ENCODE measurements at places on chromosomes 6 and 20.

GRCh38 chr6:15512126-15512525, 150.7 kb downstream of the DTNBP1 start:
- no peak for DNase-seq

- DNase-seq, result no peak
Observed at GRCh38 chr6:28530777-28531176, 5.1 kb downstream of the GPX5 start.

GRCh38 chr6:110398778-110399177, 16.6 kb downstream of the DDO start:
- no peak for DNase-seq

GRCh38 chr6:169029861-169030260, 223.8 kb downstream of the THBS2 start:
- no peak for DNase-seq

DNA sequence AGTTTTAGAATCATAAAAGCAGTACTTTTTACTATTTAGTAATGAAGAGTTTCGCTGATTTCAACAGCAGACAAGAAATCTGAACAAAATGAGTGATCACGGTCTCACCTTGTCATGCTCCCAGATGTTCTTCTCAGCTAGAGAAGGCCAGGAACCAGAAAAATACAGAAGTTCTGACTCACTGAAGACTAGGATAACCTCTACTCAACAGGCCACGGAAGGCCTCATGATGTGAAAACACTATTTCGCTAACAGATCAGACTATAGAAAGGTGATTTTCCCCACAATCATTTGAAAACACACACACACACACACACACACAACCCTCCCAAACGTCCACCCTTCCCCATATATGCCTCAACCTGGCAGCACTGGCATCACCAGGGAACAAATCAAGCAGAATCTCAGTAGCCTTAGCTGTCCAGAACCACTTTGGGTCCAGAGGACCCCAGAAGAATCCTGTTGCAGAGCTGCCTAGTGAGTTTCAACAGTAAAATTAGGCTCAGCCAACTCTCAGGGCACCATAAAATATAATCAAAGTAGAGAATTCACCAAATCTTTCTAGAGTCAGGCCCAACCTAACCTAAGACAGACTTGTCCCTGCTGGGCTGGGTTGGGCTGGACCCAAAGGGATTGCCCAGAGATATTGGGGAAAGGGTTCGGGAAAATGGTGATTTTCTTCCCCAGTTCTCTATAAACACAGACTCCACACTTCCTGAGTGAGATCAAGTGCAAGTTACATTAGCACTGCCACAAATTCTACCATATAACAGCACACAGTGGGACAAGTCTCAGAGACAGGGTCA, 7.9 kb downstream of the EXOC2 start:
- no peak for DNase-seq

GRCh38 chr6:119343167-119343566, 6.4 kb downstream of the MAN1A1 start:
- no peak for DNase-seq

DNA sequence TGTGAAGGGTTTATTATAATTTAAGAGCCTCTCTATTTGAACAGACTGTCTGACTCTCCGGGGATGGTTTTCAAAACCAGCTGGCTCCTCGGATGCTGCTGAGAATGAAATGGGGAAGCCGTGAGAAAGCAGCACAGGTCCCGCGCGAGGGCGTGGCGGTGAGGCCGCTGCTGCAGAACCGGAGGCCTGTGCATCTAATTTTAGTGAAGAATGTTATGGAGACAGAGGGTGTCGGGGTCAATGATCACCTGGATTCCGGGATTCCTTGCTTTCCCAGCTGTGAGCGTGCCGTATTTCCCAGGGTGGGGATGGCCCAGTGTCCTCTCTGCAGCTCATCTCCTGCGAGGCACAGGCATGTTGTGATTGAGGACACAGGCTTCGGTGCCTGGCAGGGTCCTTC, 348.0 kb downstream of the CDH4 start:
- DNase-seq, result no peak

GRCh38 chr6:161445021-161445799, 171.3 kb upstream of the AGPAT4 start:
- no peak for DNase-seq

DNA sequence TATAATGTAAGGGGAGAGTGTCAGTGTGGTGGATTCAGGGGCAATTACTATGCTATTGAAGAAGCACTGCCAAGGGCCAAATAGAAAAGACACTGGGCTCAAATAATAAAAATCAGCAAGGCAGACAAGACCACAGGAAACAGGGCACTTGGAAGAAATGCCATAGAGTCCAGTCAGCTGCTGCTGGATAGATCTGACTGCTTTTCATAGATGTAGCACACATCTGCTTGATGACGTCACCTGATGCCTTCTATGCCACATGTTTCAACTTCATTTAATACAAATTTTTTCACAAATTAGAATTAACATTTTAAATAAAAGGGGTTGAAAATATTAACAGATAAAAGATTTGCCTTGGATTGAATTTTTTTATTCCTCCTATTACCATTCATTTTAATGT, 23.9 kb upstream of the AHI1 start:
- no peak for DNase-seq

DNA sequence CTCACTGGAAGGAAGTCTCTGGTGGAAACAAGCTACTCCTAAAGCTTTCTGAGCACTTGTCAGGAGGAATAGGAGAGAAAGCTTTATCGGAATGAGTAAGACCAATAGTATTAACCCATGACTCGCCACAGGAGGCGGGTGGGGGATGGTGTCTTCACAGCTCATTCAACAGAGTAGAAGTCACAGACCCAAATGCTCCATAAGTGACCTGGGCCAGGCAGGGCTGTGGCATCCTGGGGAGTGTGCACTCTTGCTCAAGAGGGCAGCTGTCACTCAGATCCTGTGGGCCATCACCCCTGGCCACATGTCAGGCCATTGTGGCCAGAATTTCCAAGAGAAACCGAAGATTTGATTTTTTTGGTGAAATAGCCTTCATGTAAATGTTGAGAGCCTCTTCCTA, 116.0 kb downstream of the SYCP2 start:
- DNase-seq, result no peak

DNA sequence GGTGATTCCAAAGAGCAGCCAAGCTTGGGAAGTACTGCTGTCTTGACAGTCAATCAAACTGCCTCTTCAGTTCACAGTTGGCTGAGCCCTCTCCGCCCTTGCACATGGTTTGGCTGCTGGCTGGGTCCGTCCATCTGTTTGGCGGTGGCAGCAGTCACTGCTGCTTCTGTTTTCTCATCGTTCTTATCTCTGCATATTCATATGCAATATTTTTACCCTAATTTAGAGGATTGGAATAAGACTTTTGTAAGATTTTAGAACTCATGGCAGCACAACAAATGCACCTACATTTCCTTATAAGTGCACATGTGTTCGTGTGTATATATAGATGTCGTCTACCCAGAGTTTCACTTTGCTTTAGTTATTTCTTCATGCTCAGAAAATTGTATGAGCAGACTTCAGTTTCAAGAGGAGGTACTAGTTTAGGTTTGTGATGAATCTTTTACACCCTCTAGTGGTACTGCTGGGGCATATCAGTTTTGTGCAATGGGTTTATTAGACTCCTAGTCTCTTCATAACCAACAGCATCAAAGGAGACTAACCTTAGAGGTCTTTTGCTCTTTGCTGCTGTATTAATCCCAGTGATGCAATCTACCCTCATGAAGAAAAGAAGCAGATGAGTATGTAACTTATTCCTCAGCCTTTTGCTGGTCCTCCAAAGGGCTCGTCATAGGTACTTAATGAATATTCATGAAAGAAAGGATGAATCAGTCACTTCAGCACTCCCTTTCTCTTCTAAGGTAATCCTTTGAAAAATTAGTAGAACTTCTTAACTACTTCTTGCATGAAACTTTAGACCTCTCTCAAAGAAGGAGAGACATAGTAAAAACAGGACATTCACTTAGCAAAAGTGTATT, 44.3 kb downstream of the KHDC1L start:
- peak; percentile 64 for DNase-seq

GRCh38 chr6:26541579-26541978, 3.4 kb downstream of the HMGN4 start:
- no peak for DNase-seq

DNA sequence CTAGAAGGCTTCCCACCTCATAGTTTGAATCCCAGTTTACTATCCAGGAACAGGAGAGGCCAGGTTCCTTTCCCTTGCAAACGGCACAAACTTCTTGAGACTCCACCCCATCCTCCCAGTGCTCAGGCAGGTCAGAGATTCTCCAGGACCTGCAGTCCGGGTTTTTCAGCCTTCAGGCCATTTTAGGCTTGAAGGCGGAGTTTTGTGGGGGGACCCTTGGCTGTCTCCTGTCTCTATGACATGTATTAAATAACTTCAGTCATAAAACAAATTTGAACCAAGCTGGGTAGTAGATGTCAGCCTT, 230.1 kb downstream of the NFATC2 start:
- no peak for DNase-seq

DNA sequence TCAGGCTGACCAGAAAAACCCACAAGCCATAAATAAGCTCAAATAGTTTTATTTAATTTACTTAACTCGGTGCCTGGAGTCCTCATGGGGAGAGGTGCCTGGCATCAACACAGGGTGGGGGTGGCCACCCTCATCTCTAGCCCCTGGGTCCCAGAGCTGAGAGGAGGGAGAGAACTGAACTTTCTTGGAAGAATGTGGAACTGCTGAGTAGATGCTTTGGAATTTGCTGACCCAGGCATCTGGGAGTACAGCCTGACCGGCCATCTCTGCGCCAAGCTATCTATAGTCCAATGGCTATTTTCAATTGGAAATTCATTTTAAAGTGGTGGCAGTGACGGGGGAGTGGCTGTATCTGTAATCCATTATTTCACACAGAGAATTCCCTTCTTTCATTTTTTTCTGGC, 104.8 kb downstream of the CDH26 start:
- no peak for DNase-seq

DNA sequence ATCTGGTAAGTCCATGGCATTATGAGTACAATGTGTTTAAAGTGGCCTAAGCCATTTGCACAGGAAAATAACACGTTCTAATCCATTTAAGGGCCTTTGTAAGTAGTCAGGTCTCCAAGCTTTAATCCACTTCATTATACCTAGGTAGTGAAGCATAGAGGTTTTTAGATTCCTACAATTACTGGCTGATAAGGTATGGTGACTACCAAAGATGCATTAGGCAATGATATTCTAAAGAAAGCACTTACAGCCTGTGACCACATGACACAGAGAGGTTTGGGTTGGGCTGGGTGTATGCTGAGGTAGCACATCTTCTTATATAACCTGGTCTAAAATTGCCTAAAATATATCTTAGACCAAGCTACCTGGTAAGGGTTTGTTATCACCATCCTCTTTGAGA, 504.4 kb downstream of the TFAP2B start:
- no peak for DNase-seq

GRCh38 chr6:52512199-52512598, 64.7 kb downstream of the TRAM2 start:
- no peak for DNase-seq

GRCh38 chr20:34921436-34921835, 34.2 kb downstream of the GSS start:
- no peak for DNase-seq

GRCh38 chr20:50304501-50304856, 113.8 kb downstream of the CEBPB start:
- no peak for DNase-seq

- no peak for DNase-seq
Observed at GRCh38 chr6:120363429-120363828, 970.9 kb downstream of the TBC1D32 start.

GRCh38 chr6:118736440-118736839, 85.0 kb upstream of the CEP85L start:
- DNase-seq, result no peak

- DNase-seq, result no peak
Observed at GRCh38 chr6:158332237-158332636, 20.0 kb downstream of the TULP4 start.

- no peak for DNase-seq
Observed at GRCh38 chr6:12585497-12585958, 131.0 kb upstream of the PHACTR1 start.

GRCh38 chr20:35478804-35479472, 23.5 kb downstream of the CEP250 start:
- no peak for DNase-seq

GRCh38 chr6:168516944-168517741, 76.2 kb downstream of the SMOC2 start:
- DNase-seq, result no peak

DNA sequence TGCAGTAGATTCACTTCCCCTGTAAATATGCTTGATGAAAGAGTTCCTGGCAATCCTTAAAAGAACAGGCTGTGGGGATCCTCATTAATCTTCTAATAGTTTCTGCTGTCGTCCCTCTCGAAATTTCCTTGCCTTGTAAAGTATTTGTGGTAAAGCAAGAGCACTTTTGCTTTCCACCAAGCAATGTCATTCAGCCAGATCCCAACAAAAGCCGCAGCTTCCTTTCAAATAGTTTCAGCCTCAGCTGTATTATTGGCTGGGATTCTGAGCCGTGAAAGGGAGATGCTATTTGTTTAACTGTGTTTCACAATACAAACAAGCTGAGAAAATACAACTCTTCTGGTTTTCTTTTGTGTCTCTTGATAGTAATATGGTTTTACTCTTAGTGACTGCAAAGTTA, 48.9 kb upstream of the EPHA7 start:
- DNase-seq, result peak; percentile 59

- DNase-seq, result no peak
Observed at GRCh38 chr6:123127807-123128206, 131.8 kb downstream of the CLVS2 start.

- DNase-seq, result no peak
Observed at GRCh38 chr20:8774412-8774811, 294.5 kb upstream of the PLCB4 start.

- no peak for DNase-seq
Observed at GRCh38 chr6:46144270-46144669, 14.5 kb downstream of the ENPP4 start.

DNA sequence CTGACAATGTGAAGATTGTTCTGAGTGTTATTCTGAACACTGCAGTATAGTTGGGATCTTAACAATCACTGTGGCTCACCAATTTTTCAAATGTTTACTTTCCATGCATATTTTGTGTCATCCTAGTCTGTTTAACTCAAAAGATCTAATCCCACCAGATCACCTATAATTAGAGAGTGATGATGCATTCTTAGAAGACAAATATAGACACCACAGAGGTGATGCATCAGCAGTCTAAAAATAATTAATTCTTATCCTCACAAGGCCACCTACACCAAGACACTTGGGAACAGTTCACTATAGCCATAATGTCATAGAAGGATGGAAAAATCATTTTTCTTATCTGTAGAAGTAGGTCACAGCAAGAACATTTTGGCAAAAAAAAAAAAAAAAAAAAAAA, 154.8 kb downstream of the UBE3D start:
- no peak for DNase-seq

DNA sequence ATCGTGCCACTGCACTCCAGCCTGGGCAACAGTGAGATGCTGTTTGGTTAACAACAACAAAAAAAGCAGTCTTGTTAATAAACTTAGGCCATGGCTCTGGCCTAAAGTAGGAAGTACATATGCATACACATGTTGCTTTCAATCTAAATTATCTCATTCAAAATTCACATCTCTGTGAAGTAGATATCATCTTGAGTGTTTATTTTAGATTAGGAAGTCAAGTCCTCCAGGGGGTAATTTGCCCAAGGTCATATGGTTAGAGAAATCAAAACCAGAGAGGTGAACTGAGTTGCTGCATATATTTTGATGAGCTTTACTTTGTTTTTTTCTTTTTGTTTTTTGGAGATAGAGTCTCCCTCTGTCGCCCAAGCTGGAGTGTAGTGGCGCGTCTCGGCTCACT, 52.8 kb downstream of the B4GALT5 start:
- DNase-seq, result no peak
